ENCODE measurements at places on chromosomes 3 and 15.
A peak's percentile ranks its signal among the peaks of the same experiment; 100 is the strongest.

GRCh38 chr3:15815696-15816095 is 17.9 kb upstream of the ANKRD28 start:
- no peak for DNase-seq

DNA sequence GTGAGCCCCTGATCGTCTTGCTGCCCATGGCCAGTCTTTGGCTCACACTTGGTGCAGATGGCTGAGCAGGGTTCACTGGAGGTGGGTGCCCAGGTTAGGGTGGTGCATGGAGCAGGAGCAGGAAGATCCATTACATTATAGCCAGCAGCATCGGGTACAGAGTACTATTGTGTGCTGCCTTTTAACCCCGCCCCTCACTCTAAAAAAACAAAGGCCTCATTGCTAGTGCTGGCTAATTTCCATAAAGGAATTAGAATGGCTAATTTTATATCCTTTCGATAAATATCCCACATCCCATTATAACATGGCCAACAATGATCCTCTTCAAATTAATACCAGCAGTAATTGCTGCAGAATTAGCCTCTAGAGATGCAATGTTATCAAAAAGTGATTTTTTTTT is 45.8 kb upstream of the PPP4R2 start:
- DNase-seq, result no peak

DNA sequence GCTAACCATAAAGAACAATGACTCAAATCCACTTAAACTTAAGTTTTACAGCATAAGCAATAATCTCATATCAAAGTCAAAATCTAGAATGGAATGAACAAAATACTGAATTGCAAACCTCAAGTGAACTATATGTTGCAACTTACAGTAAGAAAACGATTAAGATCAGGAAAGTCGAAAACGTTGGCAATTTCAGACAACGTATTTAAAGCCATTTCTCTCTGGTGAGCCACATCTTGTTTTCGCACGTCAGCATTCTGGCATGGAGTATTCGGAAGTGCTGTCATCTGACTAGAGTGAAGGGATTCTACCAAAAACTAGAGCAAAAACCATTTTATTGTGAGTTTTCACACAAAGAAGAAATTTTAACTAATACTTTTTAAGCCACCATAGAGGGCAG is 28.5 kb downstream of the ATR start:
- no peak for DNase-seq

- no peak for DNase-seq
Observed at GRCh38 chr3:150725548-150725947, 21.8 kb upstream of the ERICH6 start.

DNA sequence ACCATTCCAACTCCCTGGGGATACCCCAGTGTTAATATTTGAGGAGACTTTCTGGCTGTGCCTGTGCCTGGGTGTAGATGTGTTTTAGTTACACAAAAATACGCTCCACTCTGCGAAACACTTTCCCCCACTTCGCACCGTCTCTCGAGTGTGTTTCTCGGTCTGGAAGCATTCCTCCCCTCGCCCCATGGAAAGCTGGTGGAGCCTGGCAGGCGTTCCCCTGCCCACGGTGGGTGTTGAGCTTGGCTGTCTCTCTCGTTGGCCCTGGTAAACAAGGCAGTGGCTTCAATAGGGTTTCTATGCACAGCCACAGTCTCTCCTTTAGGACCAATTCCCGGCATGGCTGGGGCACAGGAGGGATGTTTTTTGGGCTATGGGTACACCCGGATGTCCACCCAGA is 19.3 kb downstream of the IQSEC1 start:
- no peak for DNase-seq

DNA sequence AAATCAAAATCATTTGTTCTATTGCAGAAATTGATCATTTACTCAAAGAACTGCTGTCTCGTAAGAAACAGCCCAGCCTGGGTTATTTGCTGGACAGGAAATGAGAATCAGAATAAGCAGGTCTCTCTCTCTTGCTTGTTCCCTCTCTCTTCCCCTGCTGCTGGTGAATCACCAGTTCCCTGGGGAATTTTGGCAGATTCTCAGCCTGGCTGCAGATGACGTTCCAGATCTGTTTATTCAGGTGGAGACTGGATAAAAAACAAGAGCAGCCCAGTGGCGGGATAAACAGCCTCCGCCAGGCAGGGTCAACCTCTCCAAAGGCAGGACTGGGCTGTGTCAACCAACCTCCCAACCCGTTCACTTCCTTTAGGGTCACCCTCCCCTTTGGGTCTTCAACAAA is 72.1 kb downstream of the LRIG1 start:
- no peak for DNase-seq

DNA sequence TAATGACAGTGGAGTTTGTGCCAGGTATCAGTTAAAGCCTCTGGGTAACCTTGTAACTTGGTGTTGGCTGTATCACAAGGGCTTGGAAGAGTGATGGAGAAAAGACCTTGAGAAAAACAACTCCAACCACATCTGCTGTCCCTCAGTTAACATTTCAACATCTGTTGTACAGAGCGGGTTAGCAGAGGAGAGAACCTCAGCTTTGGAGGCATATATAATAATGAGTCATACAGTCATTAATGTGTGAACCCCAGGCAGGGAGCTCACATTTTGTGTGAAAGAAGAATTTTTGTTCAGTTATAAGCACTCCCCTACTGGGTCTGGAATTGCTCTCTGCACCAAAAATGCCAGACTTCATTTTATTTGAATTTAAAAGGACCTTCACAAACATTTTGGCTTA is 439.5 kb downstream of the PDCD6IP start:
- no peak for DNase-seq

DNA sequence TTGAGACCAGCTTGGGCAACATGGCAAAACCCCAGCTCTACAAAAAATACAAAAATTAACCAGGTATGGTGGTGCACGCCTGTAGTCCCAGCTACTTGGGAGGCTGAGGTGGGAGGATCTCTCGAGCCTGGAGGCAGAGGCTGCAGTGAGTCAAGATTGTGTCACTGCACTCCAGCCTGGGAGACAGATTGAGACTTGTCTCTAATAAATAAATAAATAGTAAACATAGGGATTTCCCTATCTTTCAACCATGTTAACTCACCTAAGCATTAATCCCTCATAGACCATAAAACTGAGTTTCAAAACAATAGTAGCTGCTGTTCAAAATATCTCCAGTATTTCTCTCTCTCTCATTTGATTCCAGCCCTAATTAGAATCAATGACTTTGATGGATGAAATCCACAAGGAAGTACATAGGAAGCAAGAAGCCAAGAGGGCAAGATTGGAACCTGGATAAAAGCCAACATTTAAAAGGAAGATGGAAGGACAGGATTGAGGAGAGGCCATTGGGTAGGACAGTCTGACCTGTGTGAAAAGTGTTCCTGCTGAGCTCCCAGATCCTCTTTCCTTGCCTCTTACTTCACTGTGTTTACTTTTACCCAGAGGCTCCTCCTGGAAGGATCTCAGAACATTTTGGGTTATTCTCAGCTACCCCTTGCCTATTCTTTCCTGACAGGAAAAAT is 12.4 kb upstream of the TTBK2 start:
- DNase-seq, result no peak

GRCh38 chr3:17207019-17207418 is 322.3 kb downstream of the PLCL2 start:
- DNase-seq, result no peak

GRCh38 chr3:112889357-112889756 is 42.7 kb upstream of the CD200R1L start:
- no peak for DNase-seq

DNA sequence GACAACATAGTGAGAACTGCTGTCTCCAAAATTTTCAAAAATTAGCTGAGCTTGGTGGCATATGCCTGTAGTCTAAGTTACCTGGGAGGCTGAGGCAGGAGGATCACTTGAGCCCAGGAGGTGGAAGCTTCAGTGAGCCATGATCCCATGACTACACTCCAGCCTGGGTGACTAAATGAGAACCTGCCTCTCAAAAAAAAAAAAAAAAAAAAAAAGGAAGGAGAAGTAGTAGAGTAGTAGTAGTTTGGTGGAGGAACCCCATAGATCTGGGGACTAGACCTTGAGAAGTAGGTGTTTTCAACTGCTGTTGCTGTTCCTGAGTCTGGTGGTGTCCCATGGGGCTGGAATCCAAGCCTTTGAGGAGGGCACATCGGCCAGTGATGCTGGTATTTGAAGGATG is 38.4 kb upstream of the UBE2E2 start:
- no peak for DNase-seq

- no peak for DNase-seq
Observed at GRCh38 chr3:194101592-194102432, 34.1 kb upstream of the HES1 start.

DNA sequence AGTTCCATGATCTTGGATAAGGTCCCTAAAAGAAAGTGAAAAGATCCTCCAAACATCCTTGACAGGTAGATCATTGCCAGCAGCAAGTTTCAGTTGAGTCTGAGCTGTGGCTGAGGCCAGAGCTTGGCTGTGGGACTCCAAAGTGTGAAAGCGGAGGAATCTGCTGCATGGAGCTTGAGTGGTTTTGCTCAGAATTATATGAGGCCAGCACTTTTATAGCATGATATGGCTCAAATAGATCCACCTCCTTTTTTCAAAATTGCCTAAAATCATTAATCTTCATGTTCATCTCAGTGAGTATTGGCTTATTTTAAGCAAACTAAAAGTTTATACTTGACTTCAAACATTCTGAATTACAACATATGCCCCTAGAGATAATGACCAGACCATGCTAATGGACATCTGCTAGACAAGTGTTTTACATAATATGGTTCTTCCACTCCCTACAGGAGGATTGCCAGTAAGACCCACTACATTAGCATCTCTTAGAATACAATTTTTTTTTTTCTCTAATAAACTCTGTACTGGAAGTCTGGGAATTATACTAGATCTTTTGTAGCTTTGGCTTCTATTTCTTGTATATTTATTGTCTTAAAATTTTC is 368.1 kb downstream of the ZPLD1 start:
- DNase-seq, result no peak

DNA sequence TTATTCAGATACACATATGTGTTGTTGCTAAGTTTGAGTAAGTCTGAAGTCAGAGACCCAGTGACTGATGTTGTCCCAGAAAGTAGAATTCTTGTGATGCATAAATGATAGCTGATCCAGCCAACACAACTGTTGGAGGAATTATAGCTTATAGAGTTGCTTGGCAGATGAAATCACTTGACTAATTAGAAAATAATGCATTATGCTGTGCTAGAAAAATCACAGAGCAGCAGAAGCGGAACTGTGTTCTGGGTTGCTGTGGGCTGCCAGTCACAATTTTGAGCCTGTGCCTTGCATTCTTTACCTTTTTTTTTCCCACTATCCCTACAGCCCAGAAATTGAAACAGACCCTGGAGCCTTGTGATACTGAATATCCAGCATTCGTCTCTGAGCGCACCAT is 90.0 kb upstream of the LRTM1 start:
- no peak for DNase-seq

GRCh38 chr15:85964471-85964870 is 115.2 kb upstream of the AGBL1 start:
- DNase-seq, result no peak

- peak; percentile 92 for DNase-seq
Observed at GRCh38 chr15:82802497-82802896, 3.4 kb downstream of the FSD2 start.

GRCh38 chr3:130916507-130917167 is 22.8 kb downstream of the ATP2C1 start:
- peak; percentile 14 for DNase-seq

DNA sequence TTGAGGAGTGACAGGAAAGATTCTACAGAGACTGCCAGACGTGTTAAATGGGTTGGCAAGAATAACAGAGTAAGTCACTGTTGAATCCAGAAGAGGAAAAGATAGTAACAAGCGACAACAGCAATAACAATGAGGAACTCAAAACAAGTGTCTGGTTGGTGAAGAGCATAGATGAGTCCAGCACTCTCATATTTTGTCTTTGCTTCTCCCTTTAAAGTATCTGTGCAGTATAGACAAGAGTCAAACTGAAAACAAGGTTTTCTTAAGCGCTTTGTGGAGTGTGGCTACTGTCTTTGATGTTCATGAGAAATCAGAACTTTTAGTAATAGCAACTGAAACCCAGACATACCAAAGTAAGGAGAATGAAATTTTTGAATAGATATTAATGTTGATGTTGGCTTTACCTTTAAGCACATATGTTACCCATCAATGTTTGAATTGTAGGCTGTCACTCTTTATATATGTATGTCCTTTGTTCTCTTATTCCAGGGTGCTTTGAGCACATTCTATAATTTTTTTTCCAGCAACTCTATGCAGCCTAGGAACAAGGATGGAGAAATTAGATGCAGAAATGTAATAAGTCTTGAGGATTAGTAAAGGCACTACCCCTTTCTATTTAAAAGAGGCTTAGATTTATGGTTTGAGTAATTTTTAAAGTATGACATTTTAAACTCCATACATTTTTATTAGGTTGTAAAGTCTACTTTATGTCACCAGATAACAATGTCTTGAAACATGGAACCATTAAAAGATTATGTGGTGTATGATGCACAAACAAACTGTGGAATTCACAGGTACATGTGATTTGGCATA is 185.5 kb downstream of the NFKBIZ start:
- DNase-seq, result no peak

- no peak for DNase-seq
Observed at GRCh38 chr3:73259291-73259690, 197.8 kb downstream of the EBLN2 start.

GRCh38 chr3:171013822-171014748 is 12.4 kb downstream of the SLC2A2 start:
- no peak for DNase-seq

DNA sequence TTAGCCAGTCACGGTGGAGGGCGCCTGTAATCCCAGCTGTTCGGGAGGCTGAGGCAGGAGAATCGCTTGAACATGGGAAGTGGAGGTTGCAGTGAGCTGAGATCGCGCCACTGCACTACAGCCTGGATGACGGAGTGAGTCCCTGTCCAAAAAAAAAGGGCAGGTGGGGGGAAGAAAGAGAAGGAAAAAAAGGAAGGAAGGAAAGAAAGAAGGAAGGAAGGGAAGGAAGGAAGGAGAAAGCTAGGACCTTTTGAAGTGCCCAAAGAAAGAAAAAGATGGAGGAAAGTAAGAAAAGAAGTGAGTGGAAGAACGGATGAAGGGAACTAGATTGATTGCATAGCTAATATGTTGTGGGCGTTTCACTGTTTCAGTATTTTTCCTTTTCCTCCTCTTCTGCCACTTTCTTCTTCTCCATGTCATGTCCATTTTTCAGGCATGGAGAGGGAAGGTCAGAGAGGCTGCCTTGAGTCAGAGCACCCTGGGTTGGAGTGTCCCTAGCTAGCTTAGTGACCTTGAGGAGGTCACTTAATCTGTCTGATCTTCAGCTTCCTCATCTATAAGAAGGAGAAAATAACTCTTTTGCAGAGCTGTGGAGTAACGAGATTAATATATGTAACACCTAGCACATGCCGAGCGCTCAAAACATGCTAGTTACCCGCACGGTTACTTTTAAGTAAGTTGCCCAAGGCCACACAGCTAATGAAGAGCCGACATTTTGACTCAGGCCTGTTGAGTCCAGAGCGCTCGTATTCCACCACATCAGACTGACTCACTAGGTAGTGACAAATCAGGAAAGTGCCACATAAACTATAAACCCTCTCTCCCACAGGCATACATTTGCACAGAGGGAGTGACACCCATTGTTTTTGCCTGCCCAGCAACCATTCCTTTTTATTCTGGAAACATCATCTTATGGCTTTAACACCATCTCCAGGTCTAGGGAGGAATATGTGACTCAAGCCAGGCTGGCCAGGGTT is 42.2 kb downstream of the BHLHE40 start:
- no peak for DNase-seq
